ENCODE measurements at places on chromosomes 11 and 22. TPM values are rescaled to one million over a fixed set of nuclear protein-coding genes. Genes with fewer than 3 reads are reported as not detected.

GRCh38 chr22:24055283-24055682 is 44.2 kb downstream of the CABIN1 start:
- DNase-seq = no peak
- H3K4me3 ChIP-seq = no peak overlapping the region
- peaks cover 74% of the 10 kb centered on the region for H3K36me3 ChIP-seq
- H3K4me1 ChIP-seq = peaks cover 4% of the 10 kb centered on the region
- no peaks in the 10 kb centered on the region for H3K27me3 ChIP-seq

- no peaks in the 10 kb centered on the region for H3K4me1 ChIP-seq
- H3K36me3 ChIP-seq = no peaks in the 10 kb centered on the region
- H3K4me3 ChIP-seq = no peak overlapping the region
- no peaks in the 10 kb centered on the region for H3K27me3 ChIP-seq
- no peak for DNase-seq
- H3K27ac ChIP-seq = no peak overlapping the region
Measured at GRCh38 chr11:2574553-2575535, 125.0 kb downstream of the KCNQ1OT1 start.

- H3K4me3 ChIP-seq = no peak overlapping the region
- DNase-seq = no peak
- H3K27me3 ChIP-seq = no peaks in the 10 kb centered on the region
- no peak overlapping the region for H3K27ac ChIP-seq
Measured at GRCh38 chr11:8227156-8228152, 36.2 kb downstream of the LMO1 start.

- H3K27ac ChIP-seq = peak overlapping the region; percentile 92
- peak overlapping the region; percentile 77 for H3K4me3 ChIP-seq
- H3K36me3 ChIP-seq = peaks cover 6% of the 10 kb centered on the region
- H3K27me3 ChIP-seq = no peaks in the 10 kb centered on the region
- H3K4me1 ChIP-seq = peaks cover 55% of the 10 kb centered on the region
- DNase-seq = peak; percentile 77
Measured at GRCh38 chr22:37633089-37633624, 6.3 kb upstream of the SH3BP1 start.

DNA sequence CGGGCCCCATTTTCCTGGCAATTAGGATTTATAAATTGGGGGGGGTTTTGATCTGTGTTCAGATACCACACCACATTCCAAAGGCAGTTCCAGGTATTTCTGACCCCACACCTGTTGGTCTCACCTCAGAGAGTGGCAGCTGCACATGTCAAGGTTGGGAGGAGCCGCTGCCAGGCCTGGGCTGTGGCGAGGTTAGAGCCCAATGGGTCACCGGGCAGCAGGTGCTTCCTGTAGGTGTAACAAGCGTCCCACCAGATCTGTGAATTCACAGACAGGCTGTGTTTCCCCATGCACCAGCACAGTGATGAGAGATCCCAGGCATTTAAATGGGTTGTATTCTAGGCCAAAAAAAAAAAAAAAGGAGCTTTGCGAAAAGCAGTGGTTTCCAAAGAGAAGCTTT is 58.6 kb downstream of the CABIN1 start:
- no peaks in the 10 kb centered on the region for H3K4me1 ChIP-seq
- H3K27me3 ChIP-seq = no peaks in the 10 kb centered on the region
- no peak for DNase-seq
- no peak overlapping the region for H3K4me3 ChIP-seq

DNA sequence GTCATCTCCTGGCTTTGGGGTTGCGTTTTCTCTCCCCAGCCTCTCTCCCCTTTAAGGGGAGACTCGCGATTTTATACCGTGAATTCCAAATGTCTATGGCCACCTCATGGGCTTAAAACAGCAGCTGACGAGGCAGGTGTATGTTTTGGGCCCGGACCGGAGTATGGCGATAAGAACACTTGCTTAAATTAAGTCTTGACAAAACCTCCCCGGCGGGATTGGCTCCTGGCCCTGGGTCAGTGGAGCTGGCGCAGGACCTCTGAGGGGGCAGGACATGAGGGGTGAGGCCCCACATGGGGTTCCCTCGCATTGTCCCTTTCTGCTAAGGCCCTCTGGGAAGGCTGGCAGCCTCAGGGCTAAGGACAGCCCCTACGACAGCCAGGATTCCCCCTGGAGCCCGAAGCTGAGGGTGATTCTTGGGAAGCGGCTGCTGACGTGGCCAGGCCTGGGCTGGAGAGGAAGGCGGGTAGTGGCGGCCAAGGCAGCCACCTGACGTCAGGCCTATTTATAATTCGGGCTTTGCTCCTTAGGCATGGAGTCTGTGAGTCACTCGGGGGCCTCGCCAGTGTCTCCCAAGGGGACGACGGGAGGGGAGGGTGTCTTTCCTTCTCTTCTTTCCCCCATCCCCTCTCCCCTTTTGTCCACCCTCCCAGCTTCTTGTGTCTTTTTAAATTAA is 12.7 kb downstream of the MYO18B start:
- H3K27me3 ChIP-seq = no peaks in the 10 kb centered on the region
- peaks cover 36% of the 10 kb centered on the region for H3K4me1 ChIP-seq
- no peak overlapping the region for H3K4me3 ChIP-seq
- no peak overlapping the region for H3K27ac ChIP-seq
- H3K36me3 ChIP-seq = peaks cover 7% of the 10 kb centered on the region

GRCh38 chr11:99171330-99171729 is 150.6 kb downstream of the CNTN5 start:
- no peak overlapping the region for H3K4me3 ChIP-seq
- H3K4me1 ChIP-seq = no peaks in the 10 kb centered on the region
- no peaks in the 10 kb centered on the region for H3K36me3 ChIP-seq
- DNase-seq = no peak

DNA sequence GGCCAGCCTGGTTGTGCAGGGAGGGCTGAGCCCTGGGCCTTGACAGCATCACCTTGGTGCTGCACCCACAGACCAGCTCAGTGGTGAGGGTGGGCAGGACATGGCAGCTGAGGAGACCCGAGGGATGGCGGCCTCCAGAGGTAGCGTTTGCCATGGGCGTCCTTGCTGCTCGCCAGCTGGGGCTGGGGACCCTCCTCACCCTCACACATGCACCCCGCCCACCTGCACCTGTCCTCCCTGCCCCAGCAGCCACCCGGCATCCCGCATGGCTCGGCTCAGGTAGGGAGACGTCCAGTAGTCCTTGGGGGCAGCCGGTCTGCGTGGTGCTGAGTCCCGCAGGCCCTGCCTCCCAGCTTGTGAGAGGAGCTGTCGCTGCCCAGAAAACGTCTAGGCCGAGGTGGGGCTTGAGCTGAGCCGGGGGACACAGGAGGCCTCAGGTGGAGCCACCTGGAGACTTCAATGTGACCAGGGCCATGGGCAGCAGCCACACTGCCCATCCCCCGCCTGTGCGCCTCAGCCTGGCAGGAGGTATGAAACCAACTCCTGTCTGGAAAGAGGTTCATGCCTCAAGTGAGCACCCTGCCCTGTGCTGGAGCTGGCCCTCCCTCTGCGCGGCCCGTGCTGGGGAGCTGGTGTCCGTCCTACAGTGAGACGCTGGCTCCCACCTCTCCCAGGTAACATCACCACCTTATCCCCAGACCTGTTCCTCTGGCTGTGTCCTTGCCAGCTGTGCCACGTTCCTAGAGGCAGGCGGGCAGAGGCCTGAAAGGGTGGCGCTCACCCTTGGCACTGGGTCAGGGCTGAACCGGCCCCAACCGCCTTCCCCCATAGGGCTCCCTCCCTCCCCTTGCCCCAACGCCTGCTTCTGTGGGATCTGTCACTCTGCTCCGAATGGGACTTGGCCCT is 3.3 kb upstream of the TRABD start:
- H3K27me3 ChIP-seq = peaks cover 2% of the 10 kb centered on the region
- H3K4me1 ChIP-seq = peaks cover 6% of the 10 kb centered on the region
- no peak for DNase-seq
- no peak overlapping the region for H3K4me3 ChIP-seq
- no peak overlapping the region for H3K27ac ChIP-seq

GRCh38 chr11:109062445-109062844 is 359.5 kb upstream of the C11orf87 start:
- no peak for DNase-seq
- no peak overlapping the region for H3K27ac ChIP-seq
- H3K27me3 ChIP-seq = no peaks in the 10 kb centered on the region

- DNase-seq = no peak
- no peak overlapping the region for H3K27ac ChIP-seq
- peaks cover 34% of the 10 kb centered on the region for H3K27me3 ChIP-seq
- peaks cover 32% of the 10 kb centered on the region for H3K4me1 ChIP-seq
- no peak overlapping the region for H3K4me3 ChIP-seq
Measured at GRCh38 chr11:46335890-46336562, 11.2 kb upstream of the DGKZ start.

The ST14 gene
- total RNA-seq = 0.14 TPM

The RCN1 gene
- total RNA-seq = 30.6 TPM

The MB gene
- total RNA-seq = 2.7 TPM

The OR52H1 gene
- total RNA-seq = not detected
